ENCODE measurements at places on chromosomes 5 and 9.
A peak's percentile ranks its signal among the peaks of the same experiment; 100 is the strongest.

- DNase-seq: no peak
Observed at GRCh38 chr9:133221177-133221809, 12.2 kb upstream of the OBP2B start.

DNA sequence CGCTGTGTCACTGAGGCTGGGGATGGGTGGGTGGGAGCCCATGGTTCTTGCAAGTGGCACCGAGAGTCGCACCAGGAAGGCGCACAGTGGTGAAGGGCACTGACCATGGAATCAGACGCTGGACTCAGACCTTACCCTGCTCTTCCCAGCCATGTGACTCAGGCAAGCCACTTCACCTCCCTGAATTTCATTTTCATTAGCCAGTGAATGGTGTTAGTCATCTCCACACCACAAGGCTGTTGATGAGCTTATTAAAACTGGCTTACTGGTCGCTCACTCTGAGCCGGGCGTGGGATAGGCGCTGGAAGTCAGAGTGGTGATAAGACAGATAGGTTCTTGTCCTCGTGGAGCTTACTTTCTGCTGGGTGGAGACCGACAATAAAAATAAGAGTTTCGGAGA is 25.1 kb downstream of the FGF18 start:
- peak; percentile 47 for DNase-seq

GRCh38 chr5:151772846-151773561 is 1.2 kb downstream of the G3BP1 start:
- peak; percentile 61 for DNase-seq

DNA sequence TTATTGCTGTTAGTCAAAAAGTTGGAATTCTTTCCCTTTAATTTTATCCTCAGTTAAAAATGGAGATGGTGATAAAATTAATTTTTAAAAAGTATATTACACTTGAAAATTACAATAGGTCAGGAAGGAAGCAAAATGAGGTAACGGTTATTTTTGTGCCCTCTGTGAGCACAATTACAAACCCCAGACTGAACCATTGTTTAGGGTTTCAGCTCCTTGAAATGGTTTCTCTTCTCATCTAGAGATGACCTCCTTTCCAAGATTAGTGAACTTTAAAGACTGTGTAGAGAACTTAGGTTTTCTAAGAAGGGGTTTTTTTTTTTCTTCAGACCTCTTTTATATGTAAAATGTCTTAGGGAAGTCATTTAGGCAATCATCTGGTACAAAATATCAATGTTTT is 126.2 kb upstream of the CHD1 start:
- no peak for DNase-seq

- DNase-seq: peak; percentile 98
Observed at GRCh38 chr9:110050925-110051355, 157.0 kb downstream of the C9orf152 start.

DNA sequence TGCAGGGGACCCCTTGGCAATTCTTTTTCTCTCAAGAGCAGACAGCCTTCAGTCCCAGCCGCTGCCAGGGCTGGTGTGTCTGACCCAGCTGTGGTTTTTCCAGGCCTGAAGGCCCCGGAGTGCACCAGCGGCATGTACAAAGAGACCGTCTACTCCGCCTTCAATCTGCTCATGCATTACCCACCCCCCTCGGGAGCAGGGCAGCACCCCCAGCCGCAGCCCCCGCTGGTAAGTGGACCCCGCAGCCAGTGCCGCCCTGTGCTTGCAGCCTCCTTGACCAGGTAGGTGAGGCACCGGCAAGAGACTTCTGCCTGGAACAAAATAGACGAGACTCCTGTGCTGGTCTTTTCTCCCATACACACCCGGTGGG is 1.3 kb downstream of the TCF7 start:
- DNase-seq: no peak

- DNase-seq: peak; percentile 50
Observed at GRCh38 chr5:107072440-107072839, 598.3 kb downstream of the EFNA5 start.

DNA sequence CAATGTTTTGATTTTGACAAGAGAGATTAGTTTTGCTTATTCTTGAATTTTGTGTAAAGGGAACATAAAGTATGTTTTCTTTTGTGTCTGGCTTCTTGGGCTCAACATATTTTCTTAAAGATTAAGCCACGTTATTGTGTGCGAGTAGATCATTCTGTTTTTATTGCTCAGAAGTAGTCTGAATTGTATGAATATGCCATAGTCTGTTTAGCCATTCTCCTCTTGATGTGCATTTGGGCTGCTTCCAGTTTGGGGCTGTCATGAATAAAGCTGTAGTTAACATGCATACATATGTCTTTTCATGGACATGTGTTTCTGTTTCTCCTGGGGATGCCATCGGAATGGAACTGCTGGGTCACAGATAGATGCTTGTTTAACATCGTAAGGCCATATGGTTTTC is 198.9 kb downstream of the FANCC start:
- no peak for DNase-seq

GRCh38 chr5:72600391-72600981 is 93.3 kb upstream of the ZNF366 start:
- DNase-seq: peak; percentile 99

DNA sequence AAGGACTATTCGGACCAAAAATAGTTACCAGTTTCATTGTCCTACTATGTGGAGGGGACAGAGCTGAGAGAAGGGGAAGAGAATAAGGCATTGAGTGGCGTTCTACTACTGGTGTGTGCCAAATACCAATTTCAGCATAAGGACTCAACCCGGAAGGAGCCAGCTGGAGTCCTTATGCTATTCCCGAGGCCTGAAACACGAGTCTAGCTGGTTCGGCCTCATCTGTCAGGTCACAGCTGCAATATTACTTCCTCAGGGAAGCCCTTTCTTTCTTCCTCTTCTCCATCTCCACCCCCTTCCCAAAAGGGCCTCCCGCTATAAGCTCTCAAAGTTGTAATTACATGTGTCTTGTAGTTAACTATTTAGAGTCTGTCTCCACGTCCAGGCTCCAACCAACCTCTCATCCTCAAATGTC is 20.5 kb upstream of the FER start:
- DNase-seq: peak; percentile 43

- no peak for DNase-seq
Observed at GRCh38 chr9:104301755-104302154, 202.3 kb upstream of the OR13F1 start.

DNA sequence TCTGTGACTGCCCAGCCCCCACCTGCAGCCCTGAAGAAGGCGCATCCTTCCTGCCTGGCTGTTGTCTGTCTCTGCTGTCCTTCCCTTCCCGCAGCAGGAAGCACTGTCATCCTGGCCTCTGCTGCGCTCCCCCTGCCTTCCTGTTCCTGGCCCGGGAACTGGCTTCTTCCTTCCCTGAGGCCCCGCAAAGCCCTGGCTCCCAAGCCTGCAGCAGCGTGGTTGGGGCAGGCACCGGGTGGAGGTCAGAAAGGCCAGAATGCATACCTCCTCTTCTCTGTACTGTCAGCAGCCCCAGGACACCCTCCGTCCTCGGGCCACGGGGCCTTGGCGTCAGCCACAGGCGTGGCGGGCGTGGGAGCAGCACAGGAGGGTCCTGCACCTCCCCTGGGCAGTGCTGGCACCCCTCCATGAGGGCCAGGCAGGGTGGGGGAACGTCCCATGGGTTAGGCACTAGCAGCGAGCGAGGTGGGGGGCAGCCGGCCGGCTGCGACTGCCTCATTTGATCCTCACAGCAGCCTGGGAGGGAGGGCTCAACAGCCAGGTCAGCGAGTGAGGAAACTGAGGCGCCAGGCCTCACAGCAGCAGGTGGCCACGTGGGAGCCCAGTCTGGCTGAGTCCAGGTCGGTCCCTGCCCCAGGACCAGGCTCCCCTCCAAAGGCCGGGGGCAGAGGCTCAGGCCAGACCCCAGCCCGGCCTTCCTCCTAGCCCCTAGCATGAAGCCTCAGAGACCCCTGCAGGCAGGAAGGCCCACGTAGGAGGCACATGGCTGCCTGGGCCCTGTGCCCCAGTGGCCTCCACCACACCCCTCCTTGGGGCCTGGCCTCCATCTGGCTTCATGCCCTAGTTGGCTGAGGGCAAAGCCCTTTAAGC is 9.4 kb downstream of the FLT4 start:
- DNase-seq: no peak

- DNase-seq: no peak
Observed at GRCh38 chr5:116861666-116862065, 287.0 kb upstream of the SEMA6A start.

DNA sequence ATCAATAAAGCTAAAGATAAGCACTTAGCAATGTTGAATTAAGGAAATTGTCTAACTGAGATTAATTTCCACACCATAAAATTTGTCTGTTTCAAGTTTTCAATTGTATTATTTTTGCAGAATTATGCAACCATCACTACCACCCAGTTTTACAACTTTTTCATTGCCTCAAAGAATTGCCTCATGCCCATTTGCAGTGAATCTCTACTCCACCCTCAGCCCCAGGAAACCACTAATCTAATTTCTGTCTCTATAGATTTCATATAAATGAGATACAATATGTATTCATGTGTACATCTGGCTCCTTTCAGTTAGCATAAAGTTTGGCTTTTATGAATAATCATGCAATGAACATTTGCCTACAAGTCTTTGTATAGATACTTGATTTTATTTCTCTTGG is 72.9 kb downstream of the PTCD2 start:
- no peak for DNase-seq

DNA sequence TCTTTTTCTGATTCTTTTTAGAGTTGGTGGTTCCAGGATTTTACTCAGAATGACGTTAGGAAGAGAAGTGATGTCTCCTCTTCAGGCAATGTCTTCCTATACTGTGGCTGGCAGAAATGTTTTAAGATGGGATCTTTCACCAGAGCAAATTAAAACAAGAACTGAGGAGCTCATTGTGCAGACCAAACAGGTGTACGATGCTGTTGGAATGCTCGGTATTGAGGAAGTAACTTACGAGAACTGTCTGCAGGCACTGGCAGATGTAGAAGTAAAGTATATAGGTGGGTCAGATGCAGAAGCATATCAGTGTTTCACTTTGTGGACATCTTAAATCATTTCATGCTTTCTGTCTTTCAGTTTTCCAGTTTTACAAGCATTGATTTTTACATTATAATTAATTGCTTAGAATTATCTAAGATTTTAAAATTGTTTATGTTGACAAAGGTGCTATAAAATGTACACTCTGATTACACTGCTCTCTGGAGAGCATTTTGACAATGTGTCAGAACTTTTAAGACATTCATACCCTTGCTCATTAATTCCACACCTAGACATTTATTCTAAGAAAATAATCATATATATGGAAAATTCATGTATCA is 36.6 kb downstream of the NLN start:
- no peak for DNase-seq

- no peak for DNase-seq
Observed at GRCh38 chr5:180251141-180251540, 40.7 kb downstream of the MAPK9 start.

Measured in ELR (cell line).